ENCODE measurements at places on chromosomes 4 and X.

DNA sequence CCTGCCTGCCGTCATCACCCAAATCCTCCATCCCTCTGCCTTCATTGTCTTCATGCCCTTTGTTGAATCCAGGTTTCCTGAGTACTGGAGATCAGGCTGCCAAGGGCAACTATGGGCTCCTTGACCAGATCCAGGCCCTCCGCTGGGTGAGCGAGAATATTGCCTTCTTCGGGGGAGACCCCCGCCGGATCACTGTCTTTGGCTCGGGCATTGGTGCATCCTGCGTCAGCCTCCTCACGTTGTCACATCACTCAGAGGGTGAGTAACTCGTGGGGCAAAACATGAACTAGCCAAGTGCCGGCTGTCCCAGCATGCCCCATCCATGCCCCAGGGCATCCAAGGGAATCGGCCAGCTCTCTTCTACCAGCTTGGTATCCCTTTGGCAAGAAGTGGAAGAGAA, 19.4 kb downstream of the NLGN3 start:
- peaks cover 4% of the 10 kb centered on the region for H3K36me3 ChIP-seq
- H3K4me1 ChIP-seq, result peaks cover 6% of the 10 kb centered on the region
- no peak for DNase-seq
- no peaks in the 10 kb centered on the region for H3K27me3 ChIP-seq
- H3K27ac ChIP-seq, result no peak overlapping the region
- no peak overlapping the region for H3K4me3 ChIP-seq

- no peak overlapping the region for H3K27ac ChIP-seq
- no peaks in the 10 kb centered on the region for H3K36me3 ChIP-seq
- no peaks in the 10 kb centered on the region for H3K27me3 ChIP-seq
- no peak for DNase-seq
- H3K4me1 ChIP-seq, result no peaks in the 10 kb centered on the region
These were observed 117.2 kb upstream of the MED14 start for GRCh38 chrX:40852586-40852985.

DNA sequence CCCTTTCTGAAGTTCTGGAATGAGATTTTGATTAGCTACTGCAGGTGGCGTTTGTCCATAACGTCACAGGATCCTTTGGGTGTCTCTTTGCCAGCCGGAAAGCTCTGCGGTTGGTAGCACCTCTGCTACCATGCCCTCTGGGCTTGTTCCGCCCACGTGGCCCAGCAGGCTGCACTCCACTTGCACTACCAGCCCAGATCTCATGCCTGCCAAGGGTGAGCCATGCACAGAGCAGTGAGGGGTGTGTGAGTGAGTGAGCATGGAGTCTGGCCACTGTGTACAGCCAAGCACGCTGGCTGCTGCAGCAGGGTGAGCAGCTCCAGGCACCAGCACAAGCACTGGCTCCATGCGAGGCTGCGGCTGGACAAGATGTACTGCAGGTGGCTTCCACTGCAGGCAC, 6.6 kb upstream of the HNRNPD start:
- no peaks in the 10 kb centered on the region for H3K27me3 ChIP-seq
- H3K27ac ChIP-seq, result no peak overlapping the region
- peaks cover 4% of the 10 kb centered on the region for H3K36me3 ChIP-seq
- peaks cover 8% of the 10 kb centered on the region for H3K4me1 ChIP-seq
- no peak overlapping the region for H3K4me3 ChIP-seq

DNA sequence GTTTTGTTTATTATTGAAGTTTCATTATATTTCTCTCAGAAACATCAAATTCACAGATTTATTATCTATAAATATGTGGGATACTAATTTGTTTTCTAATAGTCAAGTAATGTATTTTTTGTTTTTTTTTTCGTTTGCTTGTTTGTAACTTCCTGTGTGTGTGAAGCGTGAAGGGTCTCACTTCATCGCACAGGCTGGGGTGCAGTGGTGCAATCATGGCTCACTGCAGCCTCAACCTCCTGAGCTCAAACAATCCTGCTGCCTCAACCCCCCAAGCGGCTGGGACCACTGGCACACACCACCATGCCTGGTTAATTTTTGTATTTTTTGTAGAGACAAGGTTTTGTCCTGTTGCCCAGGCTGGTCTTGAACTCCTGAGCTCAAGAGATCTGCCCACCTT, 55.1 kb downstream of the SH3RF1 start:
- no peaks in the 10 kb centered on the region for H3K36me3 ChIP-seq
- H3K4me3 ChIP-seq, result no peak overlapping the region
- no peaks in the 10 kb centered on the region for H3K4me1 ChIP-seq
- no peak overlapping the region for H3K27ac ChIP-seq
- H3K27me3 ChIP-seq, result no peaks in the 10 kb centered on the region

All from CD4-positive, CD25-positive, alpha-beta regulatory T cell (primary cell).